ENCODE measurements at places on chromosomes 11 and 22. TPM values are rescaled to one million over a fixed set of nuclear protein-coding genes. Genes with fewer than 3 reads are reported as not detected.

GRCh38 chr11:3085052-3085451 lies 27.8 kb upstream of the CARS1 start:
- peak; percentile 42 for DNase-seq

CCDC89 gene
- total RNA-seq = not detected

- no peak for DNase-seq
Observed at GRCh38 chr22:29205252-29205593, 473 bp upstream of the EMID1 start.

CHRM1 gene
- total RNA-seq = not detected

DNA sequence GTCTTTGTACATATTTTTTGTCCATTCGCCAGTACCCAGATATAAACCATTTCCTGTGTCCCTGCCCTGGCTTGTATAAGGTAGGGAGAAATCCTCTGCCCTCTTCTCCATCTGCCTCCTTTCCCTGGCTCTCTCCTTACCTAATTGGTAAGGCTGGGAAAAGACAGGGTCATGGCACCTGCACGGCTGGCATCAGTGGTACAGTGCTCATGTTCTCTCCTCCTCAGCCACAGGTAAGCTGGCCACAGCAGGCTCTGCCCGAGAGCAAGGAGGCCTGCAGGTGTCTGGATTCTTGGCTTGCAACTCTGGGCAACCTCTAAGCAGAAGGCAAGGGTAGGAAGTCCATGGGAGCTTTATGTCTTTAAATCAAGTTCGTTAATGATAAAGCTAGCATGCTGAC lies 419.9 kb downstream of the BUD13 start:
- DNase-seq = no peak

LAMTOR1 gene
- total RNA-seq = 97.3 TPM

GGT1 gene
- 0.20 TPM for total RNA-seq

DNA sequence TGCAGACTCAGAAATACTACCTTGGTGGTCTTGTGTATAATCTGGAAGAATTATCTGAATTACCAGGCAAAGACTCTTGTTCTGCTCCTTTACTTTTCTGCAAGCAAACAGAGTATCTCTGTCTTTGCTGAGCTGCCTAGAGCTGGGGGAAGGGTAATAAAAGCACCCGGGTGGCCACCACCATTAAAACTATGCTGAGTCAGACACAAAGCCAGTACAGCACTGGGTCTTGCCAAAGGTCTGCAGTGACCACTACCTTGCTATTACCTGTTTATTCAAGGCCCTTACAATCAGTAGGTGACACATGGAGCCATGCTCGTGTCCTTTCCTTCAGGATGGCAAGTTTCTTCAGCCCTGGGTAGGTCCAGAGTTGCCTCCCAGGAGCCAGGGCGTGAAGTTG lies 420.6 kb upstream of the CNTN5 start:
- DNase-seq = no peak

GRCh38 chr11:64305691-64306562 lies 603 bp downstream of the ESRRA start:
- DNase-seq = peak; percentile 35

DNA sequence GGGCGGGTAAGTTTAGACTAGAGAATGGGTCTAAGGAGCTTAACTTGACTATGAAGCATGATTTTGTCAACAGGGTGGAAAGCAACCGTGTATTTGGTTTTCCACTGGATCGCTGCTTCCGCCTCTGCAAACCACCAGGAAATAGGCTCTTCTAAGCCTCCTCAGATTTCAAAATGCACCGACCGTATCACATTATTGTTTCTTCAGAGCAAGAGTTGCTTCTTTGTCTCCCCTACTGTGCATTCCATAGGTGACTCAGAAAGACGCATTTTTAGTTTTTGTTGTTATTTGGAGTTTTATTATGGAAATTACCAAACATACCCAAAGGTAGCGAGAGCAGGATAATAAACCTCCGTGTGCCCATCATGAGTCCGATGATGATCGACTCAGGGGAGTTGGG lies 64.3 kb upstream of the RASD2 start:
- DNase-seq = no peak

SAA4 gene
- total RNA-seq = not detected

GRCh38 chr22:43427296-43428004 lies 15.6 kb downstream of the MPPED1 start:
- DNase-seq = no peak

- peak; percentile 67 for DNase-seq
Observed at GRCh38 chr11:69894648-69895047, 75.4 kb upstream of the FGF3 start.
